Cerebellar nuclear complex (tissue), 1 donor: ENCODE measurements at places on chromosomes 13 and 19.

GRCh38 chr13:75326173-75327134, 155.5 kb downstream of the TBC1D4 start:
- no peak for DNase-seq

- no peak for DNase-seq
Measured at GRCh38 chr13:34310539-34310938, 492.6 kb downstream of the RFC3 start.

DNA sequence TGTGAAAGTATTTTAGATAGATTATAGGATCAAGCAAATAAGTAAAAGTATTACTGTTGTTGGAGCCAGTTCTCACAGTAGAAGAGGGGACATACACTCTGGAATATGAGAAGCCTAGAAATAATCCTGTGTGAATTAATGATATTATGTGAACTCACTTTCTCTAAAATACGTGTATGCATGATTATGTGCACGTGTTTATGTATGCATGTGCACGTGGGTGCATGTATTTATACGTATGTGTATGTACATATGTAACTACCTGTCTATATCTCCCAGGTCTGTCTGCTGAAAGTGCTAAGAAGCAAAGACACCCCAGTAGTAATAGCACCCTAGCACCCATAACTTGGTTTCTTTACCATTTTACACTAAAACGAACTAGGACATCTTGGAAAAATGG, 41.5 kb upstream of the PDX1 start:
- no peak for DNase-seq

DNA sequence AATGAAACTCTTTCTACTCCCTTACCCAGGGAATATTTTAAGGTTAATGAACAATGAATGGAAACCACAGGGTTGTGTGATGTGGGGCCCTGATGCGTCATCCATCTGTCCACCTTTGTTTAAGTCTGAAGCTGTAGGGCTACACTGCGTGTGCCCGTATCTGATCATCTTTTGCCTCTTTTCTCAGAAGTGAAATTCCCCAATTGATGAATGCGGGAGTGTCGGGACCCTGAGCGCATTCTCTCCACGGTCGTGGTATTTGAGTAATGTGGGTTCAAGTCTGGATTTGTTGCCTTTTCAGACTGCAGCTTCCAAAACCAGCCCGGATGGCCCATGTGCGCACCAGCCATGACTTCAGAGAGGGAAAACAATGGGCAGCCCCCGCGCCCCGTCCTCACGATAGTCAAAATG, 112.3 kb downstream of the COL4A2 start:
- no peak for DNase-seq

GRCh38 chr19:42348211-42348610, 22.8 kb downstream of the MEGF8 start:
- no peak for DNase-seq

GRCh38 chr13:91539286-91540157, 141.1 kb downstream of the GPC5 start:
- no peak for DNase-seq

- no peak for DNase-seq
Measured at GRCh38 chr13:109145631-109146030, 516.2 kb downstream of the MYO16 start.

DNA sequence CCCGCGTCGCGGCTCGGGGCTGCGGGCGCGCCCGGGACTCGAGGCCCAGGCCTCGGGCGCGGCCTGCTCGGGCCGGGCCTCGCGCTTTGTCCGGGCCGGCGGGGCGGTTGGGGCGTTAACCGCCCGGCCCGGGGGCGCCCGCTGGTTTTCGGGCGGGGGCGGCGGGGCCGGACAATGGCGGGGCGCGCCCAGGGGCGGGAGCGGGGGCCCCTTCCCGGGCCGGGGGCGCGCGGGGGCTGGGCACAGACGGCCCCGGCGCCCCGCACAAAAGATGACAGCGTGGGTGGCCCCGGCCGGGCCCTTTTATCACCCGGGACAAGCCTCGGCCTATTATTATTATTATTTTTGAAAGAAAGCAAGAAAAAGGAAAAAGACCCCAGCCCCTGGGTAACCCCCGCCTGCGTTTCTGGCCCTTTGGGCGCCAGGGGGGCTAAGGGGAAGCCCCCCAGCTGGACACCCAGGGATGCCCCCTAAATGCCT, 419 bp downstream of the KDM4B start:
- DNase-seq, result no peak

GRCh38 chr19:45960595-45961235, 12.9 kb downstream of the NOVA2 start:
- no peak for DNase-seq

DNA sequence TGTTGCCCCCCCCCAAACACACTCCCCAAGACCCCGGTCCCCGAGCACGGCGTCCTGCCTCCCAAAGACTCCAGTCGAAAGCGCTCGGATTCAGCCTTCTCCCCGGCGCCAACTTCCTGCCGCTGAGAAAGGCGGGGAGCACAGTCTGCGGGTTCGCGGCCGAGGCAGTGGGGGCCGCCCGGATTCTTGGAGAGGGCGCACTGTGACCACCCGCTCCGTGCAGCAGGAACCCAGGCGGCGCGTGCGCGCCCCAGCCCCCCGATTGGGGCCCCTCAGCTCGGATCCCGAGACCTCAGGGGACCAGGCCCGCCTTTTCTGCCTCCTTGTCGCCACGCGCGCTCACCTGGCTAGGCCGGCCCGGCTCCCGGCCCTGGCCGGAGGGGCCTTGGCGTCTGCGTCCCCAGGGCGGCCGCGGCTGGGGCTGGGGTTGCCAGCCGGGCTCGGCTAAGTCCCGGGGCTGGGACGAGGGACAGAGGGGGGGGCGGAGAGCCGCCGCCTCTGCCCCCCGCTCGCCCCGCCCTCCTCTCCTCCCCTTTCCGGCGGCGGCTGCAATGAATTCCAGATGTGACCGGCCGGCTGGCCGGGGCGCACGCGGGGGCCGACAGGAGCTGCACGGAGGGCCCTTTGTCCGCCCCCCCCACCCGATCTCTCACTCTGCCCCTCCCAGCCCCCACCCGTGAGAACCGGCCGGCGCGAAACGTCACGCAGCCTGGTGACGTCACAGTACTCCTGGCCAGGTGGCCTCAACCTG, at the start of gene S1PR2:
Gene S1PR2, minus strand, starts transcription at position 471 of the 751 bp plus-strand sequence. CDS start 6,426 bp downstream, outside the sequence.
- no peak for DNase-seq

GRCh38 chr19:41851456-41851855, 6.6 kb downstream of the DMRTC2 start:
- no peak for DNase-seq

GRCh38 chr13:88112526-88112925, 441.4 kb downstream of the SLITRK5 start:
- DNase-seq, result no peak

GRCh38 chr19:42122691-42123607, 9.3 kb downstream of the POU2F2 start:
- no peak for DNase-seq

DNA sequence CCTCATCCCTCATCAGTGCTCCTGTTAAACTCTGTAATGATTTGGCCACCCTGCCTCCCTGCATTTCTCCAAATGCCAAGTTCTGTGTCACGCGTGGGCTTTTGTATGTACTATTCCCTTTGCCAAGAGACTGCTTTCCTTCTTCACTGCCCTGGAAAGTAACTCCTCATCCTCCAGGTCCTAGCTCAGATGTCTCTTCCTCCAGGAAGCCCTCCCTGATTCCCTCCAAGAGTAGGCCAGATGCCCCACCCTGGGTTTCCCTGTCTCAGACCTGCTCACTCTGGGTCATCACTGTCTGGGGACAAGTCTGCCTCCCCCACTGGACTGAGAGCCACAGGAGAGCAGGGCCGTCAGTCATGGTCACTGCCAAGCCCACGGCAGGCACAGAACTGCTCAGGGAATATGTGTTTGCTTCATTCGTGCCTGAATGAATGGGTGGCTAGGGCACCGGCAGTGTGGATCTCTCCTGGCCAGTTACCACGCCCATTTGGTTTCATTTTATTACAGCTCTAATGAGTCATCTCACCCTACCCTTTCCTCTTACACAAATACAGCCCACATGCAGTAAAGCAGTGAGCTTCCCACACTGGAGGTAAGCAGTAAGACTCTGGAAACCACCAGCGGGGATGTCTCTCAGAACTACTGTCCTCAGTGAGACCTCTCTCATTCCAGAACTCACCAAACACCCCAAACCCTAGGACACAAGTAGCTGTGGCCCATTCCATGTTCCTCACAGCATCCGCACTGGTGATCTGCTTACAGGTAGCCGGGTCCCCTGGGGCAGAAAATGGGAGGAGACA, 12.1 kb upstream of the GPR4 start:
- DNase-seq, result no peak

GRCh38 chr13:52162279-52163101, 3.1 kb upstream of the NEK3 start:
- no peak for DNase-seq

DNA sequence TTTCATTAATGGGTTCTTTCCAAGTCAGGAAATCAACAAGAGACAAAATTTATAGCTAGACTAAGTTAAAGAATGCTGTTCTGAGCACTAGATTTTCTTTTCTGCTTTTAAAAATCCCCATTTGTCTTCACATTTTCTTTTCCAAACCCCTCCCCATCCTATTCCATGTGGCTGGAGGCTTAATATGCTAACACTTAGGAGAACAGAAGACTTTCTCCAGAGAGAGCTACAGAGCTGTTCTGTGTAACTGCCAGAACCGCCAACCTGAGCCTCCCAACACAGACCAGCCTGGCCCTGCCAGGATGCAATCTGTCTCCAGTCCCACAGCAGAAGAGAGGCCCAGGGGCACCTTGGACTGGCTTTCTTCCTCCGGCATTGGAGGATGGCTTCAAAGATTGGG, 264.1 kb downstream of the NDFIP2 start:
- DNase-seq, result no peak

DNA sequence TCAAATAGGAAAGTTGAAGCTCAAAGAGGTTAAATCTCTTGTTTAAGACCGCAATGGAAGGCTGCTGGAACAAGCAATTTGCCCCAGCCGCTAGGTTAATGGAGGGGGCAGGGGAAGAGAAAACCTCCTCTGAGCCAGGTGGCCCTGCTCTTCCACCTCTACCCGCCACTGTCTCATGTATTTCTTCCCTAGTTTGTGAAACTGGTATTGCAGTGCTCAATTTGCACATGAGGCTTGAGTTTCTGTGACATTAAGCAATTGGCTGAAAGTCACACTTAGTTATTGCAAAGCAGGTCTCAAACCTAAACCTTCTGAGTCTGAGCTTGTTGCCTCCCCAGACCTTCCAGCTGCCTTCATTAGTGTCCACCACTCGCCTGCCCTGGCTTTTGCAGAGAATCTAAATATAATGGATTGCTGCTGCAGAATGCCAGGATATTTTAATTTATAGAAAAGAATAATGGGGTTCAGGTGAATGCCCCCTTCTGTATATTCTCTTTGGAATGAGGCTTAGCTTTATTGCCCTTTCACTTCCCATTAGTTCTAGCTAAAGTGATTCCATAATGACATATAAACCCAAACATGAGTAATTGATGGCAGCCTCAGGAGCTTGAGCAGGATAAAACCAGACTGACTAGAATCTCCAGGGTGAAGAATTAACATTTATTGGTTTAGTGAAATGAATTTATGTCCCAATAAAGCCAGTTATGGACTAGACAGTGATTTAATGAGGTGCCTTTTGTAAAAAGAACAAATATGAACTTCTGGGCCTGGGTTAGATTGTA, 27.0 kb upstream of the OLFM4 start:
- DNase-seq, result no peak

GRCh38 chr19:49019242-49019932, 2.5 kb upstream of the LHB start:
- no peak for DNase-seq

- no peak for DNase-seq
Measured at GRCh38 chr19:41027273-41027967, 36.3 kb downstream of the CYP2B6 start.

DNA sequence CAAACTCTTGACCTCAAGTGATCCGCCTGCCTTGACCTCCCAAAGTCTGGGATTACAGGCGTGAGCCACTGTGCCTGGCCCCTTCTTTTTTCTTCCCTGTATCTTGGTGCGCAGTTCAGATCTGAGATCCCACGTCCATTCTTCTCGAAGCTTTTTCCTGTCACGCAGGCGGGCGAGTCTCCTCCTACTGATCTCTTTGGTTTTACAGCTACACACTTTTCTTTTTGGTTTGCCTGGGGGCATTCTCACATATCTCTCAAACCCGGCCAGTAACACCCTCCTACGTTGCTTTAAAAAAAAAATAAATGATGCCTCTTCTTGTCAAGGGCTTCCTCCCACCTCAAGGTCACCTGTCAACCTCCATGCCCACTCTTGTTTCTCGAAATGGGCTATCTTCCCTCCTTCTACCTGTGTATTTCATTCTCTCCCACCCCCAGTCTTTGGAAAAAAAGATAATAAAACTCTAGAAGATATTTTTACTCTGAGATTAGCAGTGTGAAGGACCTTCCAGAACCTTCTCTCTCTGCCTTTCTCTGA, 12.1 kb downstream of the TMPRSS9 start:
- no peak for DNase-seq

- no peak for DNase-seq
Measured at GRCh38 chr19:41588497-41589209, 12.7 kb downstream of the CEACAM21 start.

DNA sequence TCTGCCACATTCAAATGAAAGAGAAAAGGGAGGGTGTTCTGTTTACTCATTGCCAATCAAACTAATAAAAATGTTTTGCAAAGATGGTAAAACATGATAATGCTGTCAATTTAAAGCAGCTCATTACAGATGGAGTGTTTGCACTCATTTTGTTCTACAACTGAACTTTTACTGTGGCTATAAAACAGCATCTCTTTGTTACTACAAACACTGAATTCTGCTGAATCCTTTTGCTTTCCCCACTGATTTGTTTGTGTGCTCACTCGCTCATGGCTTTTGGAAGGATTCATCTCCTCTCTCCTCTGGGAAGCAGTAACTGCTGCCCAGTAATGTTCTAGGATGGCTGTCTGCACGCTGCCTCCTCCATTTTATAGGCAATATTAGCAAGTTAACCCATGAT, 434.5 kb downstream of the PCDH9 start:
- DNase-seq, result no peak

DNA sequence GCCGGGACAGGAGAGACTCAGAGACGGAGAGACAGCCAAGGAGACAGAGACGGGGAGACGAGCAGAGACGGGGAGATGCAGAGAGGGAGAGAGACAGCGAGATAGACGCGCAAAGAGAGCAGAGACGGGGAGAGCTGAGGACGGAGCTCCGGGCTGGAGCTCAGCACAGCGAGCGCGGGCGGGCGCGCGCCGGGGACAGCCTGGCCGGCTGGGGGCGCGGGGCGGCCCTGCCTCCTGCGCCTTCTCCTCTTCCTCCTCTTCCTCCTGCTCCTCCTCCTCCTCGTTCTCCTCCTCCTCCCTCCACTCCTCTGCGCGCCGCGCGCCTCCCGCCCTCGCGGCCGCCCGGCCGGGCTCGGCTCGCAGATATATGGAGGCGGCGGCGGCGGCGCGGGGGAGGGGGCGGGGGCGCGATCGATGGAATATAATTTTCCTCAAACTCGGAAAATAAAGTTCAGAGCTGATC, at the start of gene ERFL:
Gene ERFL, minus strand, starts transcription at position 229 of the 463 bp plus-strand sequence. CDS start 15,530 bp downstream, outside the sequence.
- no peak for DNase-seq

- DNase-seq, result no peak
Measured at GRCh38 chr13:24625870-24626849, 54.0 kb upstream of the ATP12A start.

- DNase-seq, result no peak
Measured at GRCh38 chr13:100646030-100646673, 28.4 kb downstream of the TMTC4 start.

- no peak for DNase-seq
Measured at GRCh38 chr19:10115392-10116084, 4.0 kb downstream of the P2RY11 start.
